ENCODE measurements at places on chromosomes 5 and 9.
A peak's percentile ranks its signal among the peaks of the same experiment; 100 is the strongest.

DNA sequence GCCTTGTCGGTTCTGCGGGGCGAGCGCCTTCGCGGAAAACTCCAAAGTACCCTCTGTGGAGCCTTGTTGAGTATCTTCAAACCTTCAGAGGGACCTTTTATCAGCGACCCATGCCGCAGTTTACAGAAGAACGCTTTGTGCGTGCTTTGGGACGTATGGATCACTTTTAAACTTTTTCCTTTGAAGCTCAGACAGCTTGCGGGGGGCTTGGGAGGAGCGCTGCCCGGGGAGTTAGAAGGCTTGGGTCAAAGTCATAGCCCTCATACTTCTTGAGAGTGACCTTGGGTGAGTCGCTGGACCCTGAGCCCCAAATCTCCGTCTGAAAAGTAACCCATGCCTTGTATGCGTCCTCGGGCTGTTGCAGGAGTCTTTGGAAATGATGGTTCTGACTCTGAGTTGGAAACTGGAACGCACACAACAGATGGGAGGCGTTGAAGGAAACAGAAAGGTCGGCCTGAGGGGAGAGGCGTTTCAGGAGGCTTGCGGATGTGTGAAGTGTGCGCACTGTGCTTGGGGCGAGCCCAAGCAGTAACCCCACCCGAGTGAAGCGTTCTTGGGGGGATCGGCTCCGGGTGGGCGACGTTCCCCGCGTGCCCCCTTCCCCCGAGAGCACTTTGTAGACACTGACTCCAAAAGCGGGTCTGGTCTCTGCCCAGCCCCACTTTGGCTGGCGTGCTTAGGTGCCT is 661 bp upstream of the SLC25A51 start:
- no peak for DNase-seq

DNA sequence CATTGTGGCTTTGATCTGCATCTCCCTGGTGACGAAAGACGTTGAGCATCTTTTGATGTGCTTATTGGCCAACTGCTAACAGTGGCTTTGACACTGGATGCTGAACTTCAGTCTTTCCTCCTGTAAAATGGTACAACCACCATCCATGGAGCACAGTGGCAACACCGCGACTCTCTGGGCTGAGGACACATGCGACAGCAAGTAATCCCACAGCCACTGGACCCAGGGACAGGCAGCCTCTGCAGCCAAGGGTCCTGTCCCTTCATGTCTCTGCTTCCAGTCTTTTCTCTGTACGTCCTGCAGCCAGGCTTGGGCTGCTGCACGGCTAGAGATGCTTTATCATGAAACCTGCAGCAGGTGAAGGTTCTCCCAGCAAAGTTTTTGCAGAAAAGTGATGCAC is 83.5 kb downstream of the DAP start:
- DNase-seq: no peak

DNA sequence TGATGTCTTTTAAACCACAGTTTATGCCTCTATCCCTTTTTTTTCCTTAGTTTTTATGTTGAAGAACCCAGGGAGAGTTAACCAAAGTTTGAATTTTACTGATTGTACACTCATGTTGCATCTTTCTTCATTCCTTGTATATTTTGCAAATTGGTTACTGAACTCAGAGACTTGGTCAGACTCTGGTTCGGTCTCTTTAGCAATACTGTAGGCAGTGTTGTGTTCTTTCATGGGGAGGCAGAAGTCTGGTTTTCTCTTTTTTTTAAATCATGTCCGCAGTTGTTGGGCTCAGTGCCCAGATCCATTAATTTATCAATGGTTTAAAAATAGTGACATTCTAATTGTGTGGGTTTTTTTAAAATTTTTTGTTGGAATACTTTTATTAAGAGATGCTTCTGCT is 23.4 kb downstream of the UBE2R2 start:
- no peak for DNase-seq

DNA sequence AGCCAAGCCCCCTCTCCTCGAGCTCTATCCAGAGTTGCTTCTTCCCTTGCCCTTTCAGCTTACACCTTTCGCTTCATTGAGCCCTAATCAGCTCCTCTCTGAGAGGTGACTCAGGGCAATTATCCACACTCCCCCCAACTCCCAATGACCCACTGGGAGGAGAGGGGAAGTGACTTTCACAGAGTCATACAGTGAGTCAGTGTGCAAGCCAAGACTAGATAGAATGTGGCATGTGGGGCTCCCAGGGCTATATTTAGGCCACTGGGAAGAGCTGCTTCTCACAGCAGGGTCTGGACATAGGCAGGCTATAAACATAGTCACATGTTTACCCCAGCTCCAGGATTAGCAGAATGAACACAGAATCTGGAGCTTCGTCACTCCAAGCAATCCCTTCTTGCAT is 57.4 kb downstream of the NRG2 start:
- no peak for DNase-seq

DNA sequence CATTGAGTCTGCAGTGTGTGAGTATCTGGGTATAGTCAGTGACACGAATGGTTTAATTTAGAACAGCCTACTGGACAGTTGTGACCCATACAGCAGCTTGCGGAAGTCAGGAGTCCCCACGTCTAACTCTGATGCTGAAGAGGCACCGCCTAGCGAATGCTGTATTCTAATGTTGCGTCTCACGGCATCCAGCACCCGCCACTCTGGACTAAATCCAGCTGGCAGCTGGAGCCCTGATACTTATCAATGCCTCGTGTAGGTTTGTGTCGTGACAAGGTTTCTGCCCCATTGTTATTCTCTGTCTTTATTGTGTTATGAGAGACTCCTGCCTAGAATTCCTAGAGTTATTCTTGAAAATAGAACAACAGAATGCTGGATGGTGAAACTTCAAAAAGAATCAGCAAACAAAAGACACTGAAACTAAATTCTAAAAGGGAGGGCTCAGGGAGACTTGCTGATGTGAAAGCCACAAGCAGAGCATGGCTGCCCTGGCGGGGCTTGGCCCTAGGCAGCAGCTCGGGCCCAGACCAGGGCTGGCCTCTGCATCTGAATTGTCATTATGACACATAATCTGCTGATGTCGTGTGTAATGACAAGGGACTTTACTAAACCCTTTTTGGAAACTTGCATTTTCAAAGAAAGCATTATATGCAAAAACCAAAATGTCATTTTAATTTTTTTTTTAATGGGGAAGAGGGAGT is 123.5 kb upstream of the ICE1 start:
- no peak for DNase-seq

GRCh38 chr5:136026636-136027035 is 2.2 kb upstream of the TGFBI start:
- DNase-seq: no peak

DNA sequence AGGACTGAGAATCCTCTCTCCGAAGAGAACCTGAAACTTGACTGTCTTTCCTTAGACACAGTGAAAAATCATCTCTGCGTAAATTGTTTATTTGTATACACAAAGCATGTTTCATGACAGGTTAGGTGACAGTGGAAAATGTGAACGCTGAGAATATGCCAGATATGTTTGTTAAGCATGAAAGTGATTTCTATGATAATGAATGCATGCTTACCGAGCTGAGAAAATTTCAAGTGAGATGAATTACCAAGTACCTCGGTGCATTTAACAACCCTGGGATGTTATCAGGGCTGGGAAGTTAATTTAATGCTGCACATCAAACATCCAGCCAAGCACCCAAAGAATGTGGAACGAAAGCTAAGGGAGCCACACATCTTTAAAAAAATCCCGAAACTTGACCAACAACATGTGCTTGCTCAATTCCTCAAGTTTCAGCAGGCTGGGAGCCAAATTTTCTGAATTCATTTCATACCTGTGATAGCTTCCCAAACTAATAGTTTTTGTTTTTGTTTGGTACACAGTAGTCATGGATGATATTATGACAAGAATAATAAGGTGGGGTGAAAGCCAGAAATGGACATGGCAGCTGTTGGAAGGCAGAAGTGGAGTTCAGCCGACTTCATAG is 336.9 kb downstream of the ARHGEF28 start:
- no peak for DNase-seq

DNA sequence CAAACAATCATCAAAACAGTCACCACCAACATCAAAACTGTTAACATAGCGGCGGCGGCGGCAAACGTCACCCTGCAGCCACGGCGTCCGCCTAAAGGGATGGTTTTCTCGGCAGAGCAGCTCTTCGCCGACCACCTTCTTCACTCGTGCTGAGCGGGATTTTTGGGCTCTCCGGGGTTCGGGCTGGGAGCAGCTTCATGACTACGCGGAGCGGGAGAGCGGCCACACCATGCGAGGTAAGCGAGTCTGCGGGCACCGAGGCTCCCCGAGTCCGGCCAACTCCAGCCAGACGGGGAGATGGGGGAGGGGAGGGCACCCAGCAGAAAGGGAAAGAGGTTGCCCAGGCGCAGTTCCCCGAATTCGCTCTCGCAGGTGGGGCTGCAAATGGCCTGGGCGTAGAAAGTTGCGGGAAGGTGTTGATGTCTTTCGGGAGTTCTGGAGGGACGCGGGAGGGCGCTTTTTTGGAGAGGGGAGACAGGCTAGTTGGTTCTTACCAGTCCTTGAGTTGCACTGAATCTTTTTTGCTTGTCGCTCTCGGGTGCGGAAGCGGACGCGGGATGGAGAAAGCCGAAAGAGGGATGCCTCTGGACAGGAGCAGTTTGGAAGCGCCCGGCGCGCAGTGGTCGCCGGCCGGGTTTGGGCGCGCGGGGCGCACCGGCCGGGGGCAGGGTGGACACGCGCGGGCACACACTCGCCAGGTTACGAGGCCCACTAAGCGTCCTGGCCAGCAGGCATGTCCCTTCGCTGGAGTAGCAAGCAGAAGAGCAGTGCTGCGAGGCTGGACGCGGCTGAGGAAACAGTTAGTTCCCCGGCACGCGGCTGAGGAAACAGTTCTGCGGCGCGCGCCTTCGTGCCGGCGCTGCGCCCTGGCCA is 849 bp downstream of the RORB start:
- DNase-seq: peak; percentile 64

- no peak for DNase-seq
Observed at GRCh38 chr5:51732304-51732703, 349.1 kb downstream of the ISL1 start.

DNA sequence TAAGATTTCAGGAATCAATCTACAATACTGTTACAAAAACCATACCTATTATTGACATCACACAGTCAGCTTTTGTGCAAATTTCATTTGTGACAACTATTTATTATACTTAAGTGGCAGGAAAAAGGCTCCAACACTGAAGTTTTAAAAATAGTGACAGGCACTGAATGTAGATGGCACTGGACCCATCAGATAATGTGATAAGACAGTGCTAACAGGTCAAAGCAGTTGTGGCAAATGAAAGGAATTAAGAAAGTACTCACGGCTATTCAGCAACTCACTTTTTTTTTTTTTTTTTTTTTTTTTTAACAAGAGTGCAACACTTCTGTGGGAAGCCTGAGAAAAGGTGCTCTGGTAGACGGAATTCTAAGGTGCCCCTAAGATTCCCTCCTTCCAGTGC is 115.0 kb upstream of the MEF2C start:
- no peak for DNase-seq

DNA sequence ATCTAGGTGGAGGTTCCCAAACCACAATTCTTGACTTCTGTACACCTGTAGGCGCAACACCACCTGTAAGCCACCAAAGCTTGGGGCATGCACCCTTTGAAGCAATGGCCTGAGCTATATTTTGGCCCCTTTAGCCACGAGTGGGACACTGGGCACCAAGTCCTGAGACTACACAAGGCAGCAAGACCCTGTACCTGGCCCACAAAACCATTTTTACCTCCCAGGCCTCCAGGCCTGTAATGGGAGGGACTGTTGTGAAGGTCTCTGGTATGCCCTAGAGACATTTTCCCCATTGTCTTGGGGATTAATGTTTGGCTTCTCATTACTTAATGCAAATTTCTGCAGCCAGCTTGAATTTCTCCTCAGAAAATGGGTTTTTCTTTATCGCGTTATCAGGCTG is 24.6 kb upstream of the FAM151B start:
- DNase-seq: no peak

DNA sequence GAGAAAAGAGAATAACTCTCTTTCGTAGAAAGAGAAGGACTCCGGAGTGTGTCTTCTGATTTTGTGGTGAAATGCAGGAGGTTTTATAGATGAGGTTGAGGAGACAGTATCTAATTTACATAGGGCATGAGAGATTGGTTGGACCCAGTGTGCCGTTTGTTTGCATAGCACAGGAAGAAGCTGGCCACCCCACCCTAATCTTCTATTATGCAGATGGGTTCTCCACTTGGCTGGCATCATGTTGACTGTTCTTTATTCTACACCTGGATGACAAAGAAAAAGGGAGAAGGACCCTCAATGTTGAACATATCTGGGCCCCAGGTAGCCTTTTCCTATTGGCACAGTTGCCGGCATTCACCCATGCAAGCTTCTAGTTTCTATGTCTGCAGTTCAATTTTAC is 23.2 kb upstream of the MINAR2 start:
- no peak for DNase-seq

GRCh38 chr9:79346350-79347020 is 225.3 kb upstream of the TLE4 start:
- no peak for DNase-seq
